Ureter (tissue), 1 donor: ENCODE measurements at places on chromosomes 3 and 15. TPM values are rescaled to one million over a fixed set of nuclear protein-coding genes. Genes with fewer than 3 reads are reported as not detected.

Gene SUSD5
- 2.1 TPM for total RNA-seq

Gene FEM1B
- total RNA-seq: 91.5 TPM

Gene CSPG5
- total RNA-seq: not detected

Gene SLC27A2
- 8.1 TPM for total RNA-seq

Gene NBEAL2
- total RNA-seq: 122 TPM

Gene GAP43
- not detected for total RNA-seq

Gene SPATA12
- not detected for total RNA-seq

Gene EBLN2
- 11.0 TPM for total RNA-seq

Gene APH1B
- total RNA-seq: 28.4 TPM

Gene CYP1A2
- total RNA-seq: not detected

Gene PEX11A
- 25.2 TPM for total RNA-seq

Gene SHISA5
- total RNA-seq: 294 TPM

Gene GOLGA8T
- not detected for total RNA-seq

Gene VILL
- total RNA-seq: 46.4 TPM

Gene SLC2A2
- total RNA-seq: not detected

Gene OXTR
- 0.49 TPM for total RNA-seq

Gene ITIH1
- not detected for total RNA-seq

Gene WDR49
- 1.9 TPM for total RNA-seq

Gene KPNA1
- total RNA-seq: 75.7 TPM

Gene SCN5A
- total RNA-seq: 3.5 TPM

Gene PRR20G
- total RNA-seq: not detected

Gene SCAANT1
- total RNA-seq: not detected

Gene SLC26A6
- total RNA-seq: 12.3 TPM

Gene GHSR
- total RNA-seq: not detected
